H7 (cell line): ENCODE measurements at places on chromosomes 3 and 15.

GRCh38 chr3:179450901-179451264 is 387 bp downstream of the GNB4 start:
- DNase-seq: no peak

DNA sequence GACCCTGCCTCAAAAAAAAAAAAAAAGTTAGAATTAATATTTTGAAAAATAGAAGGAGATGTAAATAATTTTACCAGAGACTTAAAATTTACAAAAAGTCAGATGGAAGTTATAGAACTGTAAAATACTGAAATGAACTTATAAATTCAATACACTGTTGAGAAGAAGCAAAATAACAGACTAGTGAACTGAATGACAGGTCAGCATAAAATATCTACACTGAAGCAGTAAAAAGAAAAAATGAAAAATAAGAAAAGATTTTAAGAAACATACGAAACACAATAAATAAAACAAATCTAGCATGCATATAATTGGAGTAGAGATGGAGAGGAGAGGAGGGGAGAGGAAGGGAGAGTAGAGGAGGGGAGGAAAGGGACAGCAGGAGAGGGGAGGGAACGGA is 33.3 kb upstream of the TP63 start:
- no peak for DNase-seq

DNA sequence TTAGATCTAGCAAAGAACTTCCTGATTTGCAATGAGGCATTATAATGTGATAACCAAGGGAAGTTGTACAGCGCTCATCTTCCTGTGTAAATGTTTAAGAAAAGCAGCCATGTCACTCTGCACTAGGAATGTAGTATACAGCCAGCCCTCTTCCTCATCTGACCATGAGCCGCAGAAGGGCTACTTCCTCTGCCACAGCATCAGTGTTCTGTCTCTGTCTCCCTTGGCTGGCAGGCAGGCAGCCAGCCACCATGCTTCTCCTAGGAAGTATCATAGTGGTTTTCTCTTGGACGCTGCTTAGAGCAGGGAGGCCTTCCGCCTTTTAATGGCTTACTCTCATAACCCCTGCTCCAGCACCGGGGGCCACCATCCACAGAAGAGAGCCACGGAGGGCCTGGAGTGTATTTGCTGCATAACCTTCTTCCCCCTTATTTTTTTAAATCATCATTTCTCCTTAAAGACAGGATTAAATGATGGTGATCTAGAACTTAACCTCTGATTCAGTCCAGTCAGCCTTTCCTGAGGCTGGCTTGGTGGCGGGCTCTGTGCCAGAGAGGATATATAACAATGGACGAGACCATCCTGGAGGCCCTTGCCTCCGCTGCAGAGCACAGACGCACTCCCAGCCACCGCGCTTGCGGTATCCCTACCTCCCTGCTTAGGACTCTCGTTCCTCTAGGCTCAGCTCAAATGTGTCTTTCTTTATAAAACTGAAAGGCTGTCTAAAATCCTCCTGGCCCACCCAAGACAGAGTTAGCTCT is 57.3 kb upstream of the PLXNA1 start:
- DNase-seq: no peak

DNA sequence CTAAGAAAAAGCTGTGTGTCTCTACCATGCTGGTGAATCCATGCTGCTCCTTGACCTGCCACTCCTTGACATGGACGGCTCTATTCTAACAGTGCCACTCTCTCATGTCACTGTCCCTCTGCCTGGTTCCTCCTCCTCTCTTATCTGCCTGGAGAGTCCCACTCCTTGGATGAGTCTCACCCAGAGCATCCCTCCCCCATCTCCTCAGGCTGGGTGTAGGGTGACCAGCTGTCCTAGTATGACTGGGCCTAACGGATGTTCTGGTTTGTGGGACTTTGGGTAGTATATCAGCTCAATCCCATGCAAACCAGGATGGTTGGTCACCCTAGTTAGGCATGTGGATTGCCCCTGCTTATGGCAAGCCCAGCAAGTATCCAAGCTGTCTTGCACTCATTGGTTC is 54.3 kb downstream of the LIPC start:
- DNase-seq: no peak
